ENCODE measurements at places on chromosomes 2 and 18.

GRCh38 chr2:195659982-195660890, 3.2 kb downstream of the SLC39A10 start:
- peak; percentile 38 for DNase-seq

GRCh38 chr18:1806884-1807615, 764.3 kb downstream of the METTL4 start:
- DNase-seq, result no peak

GRCh38 chr2:135745545-135745944, 3.9 kb downstream of the UBXN4 start:
- no peak for DNase-seq

- DNase-seq, result no peak
Measured at GRCh38 chr2:46012618-46013240, 284.5 kb upstream of the EPAS1 start.

- DNase-seq, result no peak
Measured at GRCh38 chr2:16067866-16068551, 127.7 kb downstream of the MYCN start.

GRCh38 chr2:111117598-111118480, 2.9 kb upstream of the BCL2L11 start:
- DNase-seq, result no peak

GRCh38 chr2:138421971-138422335, 79.6 kb upstream of the SPOPL start:
- DNase-seq, result no peak

DNA sequence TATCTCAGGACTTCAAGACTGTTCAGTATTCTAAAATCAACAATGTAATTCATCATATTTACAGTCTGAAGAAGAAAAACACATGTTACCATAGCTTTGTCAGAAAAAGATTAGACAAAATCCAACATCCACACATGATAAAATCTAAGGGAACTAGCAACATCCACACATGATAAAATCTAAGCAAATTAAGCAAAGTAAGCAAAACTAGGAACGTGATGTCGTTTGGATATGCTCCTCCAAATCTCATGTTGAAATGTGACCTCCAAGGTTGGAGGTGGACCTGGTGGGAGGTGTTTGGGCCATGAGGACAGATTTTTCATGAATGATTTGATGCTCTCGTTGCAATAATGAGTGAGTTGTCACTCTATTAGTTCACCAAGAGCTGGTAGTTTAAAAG, 717.3 kb upstream of the HS6ST1 start:
- DNase-seq, result no peak

DNA sequence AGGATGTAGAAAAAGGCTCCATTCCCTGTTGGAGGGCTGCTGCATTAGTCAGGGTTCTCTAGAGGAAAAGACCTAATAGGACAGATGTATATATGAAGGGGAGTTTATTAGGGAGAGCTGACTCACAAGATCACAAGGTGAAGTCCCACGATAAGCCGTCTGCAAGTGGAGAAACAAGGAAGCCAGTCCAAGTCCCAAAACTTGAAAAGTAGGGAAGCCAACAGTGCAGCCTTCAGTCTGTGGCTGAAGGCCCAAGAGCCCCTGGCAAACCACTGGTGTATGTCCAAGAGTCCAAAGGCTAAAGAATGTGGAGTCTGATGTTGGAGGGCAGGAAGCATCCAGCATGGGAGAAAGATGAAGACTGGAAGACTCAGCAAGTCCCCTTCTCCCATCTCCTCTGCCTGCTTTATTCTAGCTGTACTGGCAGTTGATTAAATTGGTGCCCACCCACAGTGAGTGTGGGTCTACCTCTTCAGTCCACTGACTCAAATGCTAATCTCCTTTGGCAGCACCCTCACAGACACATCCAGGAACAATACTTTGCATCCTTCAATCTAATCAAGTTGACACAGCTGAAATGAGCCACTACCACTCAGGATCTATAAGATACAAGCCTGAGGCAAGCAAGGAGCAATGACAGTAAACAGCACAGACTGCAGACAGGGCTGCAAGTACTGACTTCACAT, 30.0 kb upstream of the ATG16L1 start:
- DNase-seq, result no peak

DNA sequence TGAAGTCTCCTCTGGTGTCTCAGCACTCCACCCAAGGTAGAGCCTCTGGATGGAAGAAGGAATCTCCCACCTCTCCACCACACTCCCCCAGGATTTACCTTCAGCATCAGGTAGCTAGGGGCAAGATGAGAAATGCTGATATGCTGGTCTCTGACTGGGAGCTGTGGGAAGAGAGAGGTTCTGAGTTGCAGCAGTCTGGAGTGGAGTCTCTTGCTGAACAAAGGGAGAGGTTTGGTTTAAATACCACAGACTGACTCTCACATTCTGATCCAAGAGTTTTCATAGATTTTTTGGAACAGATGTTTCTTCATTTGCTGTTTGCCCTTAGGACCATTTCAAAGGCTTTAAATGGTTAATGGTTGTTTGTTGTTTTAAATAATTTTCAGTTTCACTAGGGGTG, 1.1 kb upstream of the CFLAR start:
- no peak for DNase-seq

GRCh38 chr18:45083226-45083855, 402.7 kb downstream of the SETBP1 start:
- DNase-seq, result no peak

DNA sequence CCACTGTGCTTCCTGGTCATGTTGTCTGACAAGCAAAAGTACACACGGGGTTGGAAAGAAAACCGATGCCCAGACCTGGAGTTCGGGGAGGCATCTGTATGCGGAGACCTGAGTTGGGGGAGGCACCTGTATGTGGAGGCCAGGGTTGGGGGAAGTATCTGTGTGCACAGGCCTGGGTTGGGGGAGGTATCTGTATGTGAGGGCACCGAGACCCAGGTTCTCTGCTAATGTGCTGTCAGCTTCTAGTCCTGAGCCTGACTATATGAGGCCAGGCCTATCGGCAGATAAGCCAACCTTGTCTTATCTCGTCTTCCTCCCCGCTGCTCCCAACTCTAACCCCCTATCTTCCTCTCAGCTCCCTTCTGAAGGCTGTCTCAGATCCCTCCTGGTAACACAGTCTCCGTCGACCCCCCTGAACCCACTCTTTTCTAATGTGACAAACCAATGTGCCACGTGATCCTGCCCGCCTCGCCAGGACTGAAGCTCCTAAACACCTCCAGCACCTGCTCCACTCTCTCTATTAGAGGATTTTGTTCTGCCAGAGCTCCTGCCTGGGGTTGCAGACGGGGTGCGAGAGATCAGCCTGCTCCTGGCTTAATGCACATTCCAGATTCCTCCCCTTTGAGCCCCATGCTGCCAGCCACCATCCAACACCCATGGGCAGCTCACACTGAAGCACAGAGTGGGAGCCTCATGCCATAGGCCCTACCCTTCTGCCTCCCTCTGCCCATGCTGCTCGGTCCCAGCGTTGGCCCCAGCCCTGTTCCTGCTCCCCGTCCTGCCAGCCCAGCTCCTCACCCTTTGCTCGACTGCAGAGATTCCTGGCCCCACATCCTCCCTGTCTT, 188.4 kb downstream of the SH3BP4 start:
- no peak for DNase-seq

DNA sequence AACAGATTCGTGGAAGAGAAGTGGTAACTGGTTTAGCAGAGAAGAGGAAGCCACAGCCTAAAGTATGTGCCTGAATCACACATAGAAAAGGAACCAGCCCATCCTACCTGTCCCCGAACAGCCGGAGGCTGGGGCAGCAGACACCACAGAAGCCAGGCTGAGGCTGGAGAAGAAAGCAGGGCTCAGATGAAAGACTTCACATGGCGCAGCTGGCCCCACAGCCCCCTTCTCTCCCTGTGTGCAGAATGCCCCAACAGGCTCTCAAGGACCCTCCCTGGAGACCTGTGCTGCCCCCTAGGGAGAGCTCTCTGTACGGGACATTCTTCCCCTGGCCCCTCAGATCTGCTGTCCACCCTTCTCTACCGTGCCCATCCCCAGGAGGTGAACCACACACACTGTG, 83.5 kb upstream of the RAB12 start:
- DNase-seq, result no peak

GRCh38 chr2:41314511-41315070, 733.2 kb upstream of the PKDCC start:
- no peak for DNase-seq

- DNase-seq, result no peak
Measured at GRCh38 chr2:134152045-134153010, 101.5 kb upstream of the MGAT5 start.

GRCh38 chr18:66439670-66440069, 164.2 kb downstream of the CDH19 start:
- no peak for DNase-seq

- no peak for DNase-seq
Measured at GRCh38 chr2:55957142-55957541, 33.6 kb upstream of the EFEMP1 start.

DNA sequence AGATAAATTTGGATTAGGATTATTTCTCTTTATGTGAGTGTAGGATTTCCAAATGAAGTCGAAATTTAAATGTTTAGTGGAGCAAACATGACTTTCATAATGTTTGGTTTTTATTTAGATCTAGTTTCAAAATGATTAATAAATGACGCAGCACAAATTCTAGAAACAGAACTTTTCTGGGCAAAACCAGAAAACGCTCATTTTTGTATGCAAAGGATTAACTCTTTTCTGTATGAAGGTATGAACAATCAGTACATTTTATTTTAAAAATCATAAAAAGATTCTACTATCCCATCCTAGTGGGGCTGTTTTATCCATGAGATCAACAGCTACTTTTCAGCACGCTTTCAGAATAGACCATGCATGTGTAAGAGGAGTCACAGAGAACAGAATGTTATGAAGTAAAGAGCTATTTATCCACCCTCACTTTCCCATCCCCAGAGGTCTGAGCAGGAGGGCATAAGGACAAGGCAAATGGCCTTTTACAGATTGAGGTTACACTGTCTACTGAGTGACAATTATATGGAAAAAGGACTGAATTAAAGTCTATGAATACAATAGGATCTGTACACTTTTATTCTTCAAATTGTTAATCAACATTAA, 270.8 kb downstream of the ZEB2 start:
- DNase-seq, result no peak

- DNase-seq, result no peak
Measured at GRCh38 chr2:24986372-24986771, 14.6 kb upstream of the DNAJC27 start.

DNA sequence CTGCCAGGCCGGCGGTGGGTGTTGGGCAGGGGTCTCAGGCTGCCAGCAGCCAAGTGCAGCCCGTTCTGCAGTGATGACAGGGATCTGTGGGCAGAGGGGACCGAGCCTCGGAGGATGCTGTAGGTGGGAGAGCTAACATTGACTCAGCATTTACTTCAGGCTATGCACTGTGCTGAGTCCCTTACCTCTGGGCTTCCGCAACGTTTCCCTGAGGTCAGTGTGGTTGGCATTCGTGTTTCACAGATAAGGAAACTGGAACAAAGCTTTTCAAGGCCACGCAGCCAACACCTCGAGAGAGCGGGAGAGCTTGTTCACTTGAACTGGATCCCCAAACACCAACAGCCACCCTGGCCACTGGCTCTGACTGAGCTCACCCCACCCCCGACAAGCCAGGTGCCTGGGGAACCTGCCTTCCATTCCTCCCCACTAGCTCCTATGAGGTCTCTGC, 839 bp upstream of the GPR148 start:
- no peak for DNase-seq

DNA sequence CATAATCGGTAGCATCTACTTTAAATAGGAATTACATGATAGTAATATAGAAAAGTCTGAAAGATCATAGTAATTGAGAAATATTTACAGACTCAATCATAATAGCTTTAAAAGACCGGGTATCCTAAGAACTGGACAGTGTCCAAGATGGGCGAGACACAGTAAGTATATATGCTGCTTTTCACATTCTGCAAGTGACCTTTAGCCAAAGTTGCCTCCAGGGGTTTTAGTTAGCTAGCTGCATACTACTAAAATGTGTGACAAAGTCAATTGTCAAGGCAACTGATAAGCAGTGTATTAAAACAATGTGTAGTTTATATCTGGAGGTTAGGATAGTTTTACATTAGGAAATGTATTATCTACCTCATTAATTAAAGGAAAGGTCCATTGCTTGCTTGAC, 24.6 kb downstream of the CD302 start:
- no peak for DNase-seq

DNA sequence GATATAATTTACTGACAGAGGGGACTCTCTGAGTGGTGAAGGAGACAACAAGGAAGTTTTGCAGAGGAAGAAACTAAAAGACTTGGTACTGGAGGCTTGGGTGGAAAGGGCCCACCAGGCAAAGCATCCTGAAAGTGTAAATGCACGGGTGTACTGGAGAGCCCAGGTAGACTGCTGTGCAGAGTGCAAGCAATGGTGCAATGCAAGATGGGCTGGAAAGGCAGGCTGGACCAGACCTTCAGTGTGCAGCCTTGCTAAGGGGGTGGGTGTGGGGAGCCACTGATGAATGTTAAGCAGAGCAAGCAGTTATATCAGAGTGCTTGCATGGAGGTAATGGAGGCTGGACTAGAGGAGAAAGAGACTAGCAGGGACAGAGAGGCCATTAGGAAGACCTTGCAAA, 10.7 kb downstream of the C2orf74 start:
- no peak for DNase-seq

DNA sequence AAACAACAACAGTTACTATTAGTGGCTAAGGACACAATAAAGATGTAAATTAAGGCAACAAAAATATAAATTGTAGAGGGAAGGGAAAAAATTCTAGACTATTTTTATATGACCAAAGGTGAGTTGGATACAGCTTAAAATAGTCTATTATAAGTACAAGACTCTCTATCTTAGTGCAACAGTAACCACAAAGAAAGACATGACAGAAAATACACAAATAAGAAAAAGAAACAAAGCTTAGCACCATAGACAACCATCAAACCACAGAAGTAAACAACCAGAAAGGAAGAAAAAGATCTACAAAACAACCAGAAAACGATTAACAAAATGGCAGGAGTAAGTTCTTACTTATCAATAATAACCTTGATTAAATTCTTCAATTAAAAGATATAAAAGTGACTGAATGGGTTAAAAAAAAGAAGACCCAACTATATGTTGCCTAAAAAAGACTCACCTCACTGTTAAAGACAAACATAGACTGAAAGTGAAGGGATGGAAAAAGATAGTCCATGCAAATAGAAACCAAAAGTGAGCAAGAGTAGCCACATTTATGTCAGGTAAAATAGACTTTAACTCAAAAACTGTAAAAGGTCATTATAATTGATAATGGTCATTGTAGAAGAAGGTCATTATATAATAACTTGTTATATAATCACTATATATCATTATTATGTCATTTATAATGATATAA, 62.5 kb downstream of the USP40 start:
- DNase-seq, result no peak

DNA sequence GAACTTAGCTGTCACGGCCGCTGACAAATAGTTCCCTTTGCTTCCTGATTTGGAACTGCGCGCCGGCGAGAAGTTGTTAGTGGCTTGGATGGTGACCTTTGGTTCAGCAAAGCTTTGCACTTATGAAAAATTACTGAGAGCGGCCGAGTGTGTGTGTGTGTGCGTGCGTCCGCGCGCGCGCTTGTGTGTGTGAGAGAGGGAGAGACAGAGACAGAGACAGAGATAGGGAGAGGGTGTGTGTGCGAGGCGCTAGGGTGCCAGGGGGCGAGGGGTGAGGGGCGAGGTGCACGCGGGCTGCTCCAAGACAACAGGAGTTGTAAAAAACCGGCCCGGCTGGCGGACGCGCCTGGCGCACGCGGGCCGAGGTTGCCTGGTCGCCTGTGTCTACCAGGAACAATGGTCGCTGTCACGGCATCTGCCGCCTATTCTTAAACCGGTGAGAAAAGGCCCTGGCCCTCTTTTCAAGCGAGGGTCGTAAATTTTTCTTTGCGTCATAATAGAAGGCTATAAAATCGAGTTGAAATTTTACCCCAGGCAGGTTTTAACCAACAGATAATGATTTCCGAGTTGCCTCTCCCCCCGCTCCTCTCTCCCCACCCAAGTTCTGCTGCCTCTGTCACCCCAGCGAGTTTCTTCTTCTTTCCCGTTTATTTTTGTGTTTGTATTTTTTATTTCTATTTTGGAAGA, 535 bp downstream of the HOXD3 start:
- DNase-seq, result no peak

Measured in naive thymus-derived CD4-positive, alpha-beta T cell (primary cell).